T-helper 1 cell (primary cell): ENCODE measurements at places on chromosomes 7 and 10.

DNA sequence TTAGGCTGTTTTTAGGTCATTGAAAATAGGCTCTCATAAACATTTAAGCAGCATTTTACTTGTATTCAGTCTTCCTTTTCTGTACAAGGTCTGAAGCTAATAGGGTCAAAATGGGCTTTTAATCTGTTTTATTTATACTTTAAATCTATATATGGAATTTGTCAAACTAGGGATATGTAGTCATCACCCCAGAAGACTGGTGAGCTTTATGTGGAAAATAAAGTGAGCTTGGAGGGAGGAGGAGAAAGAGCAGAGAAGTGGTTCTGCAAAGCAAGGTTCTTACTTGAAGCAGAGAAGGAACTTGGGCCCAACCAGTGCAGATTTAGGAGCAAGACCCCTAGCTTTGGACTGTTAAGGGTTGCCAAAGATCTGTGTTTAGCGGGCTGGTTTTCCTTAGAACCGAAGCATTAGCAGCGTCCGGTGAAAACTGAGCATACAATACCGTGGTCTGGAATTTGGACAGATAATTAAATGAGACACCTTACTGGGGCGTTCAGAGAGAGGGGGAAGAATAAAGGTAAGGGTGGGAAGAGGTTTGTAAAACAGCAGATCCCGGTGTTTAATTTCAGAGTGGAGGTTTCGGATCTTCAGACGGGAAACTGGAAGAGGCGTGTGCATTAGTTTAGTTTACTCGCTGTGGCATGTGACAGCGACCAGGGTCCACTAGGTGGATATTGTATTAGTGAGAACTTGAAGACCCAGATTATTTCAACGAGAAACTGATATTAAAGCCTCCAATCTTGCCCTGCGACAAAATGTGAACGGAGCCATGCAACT is 2.4 kb downstream of the BAMBI start:
- DNase-seq = no peak

DNA sequence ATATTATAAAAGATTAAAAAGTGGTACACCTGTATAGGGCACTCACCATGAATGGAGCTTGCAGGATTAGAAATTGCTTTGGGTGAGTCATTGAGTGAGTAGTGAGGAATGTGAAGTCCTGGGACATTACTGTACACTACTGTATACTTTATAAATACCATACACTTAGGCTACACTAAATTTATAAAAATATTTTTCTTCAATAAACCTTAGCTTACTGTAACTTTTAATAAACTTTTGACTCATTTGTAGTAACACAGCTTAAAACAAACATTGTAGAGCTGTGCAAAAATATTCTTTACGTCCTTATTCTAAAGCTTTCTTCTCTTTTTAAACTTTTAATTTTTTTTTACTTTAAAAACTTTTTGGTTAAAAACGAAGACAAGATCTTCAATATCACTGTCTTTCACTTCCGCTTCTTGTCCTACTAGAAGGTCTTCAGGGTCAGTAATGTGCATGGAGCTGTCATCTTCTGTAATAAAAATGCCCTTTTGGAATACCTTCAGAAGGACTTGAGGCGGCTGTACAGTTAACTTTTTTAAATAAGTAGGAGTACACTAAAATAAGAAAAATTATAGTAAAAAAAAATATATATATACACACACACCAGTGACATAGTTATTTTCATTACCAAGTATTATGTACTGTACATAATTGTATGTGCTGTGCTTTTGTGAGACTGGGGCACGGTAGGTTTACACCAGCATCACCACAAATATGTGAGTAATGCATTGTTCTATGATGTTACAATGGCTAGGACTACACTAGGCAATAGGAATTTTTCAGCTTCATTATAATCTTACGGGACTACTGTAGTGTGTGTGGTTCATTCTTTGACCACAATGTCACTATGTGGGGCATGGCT is 3.5 kb downstream of the STK31 start:
- DNase-seq = no peak

- no peak for DNase-seq
These were observed 312.6 kb downstream of the IPMK start for GRCh38 chr10:57955076-57955475.

DNA sequence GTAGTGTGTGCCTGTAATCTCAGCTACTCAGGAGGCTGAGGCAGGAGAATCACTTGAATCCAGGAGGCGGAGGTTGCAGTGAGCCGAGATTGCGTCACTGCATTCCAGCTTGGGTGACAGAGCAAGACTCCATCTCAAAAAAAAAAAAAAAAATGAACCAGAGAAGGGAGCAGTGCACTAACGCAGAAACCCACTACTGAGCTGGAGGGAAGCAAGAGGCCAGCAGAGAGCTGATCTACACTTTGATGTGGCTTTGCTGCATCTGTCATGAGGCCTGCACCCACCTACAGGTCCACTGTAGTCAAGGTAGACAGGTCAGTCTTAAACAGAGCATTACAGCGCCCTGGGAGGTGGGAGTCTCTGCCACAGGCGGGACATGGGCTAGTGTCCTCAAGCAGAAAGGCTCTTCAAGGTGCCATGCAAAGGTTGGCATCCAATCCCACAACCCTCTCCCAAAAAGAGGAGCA is 30.0 kb downstream of the MAT1A start:
- DNase-seq = no peak

- no peak for DNase-seq
These were observed 21.3 kb downstream of the CYP2W1 start for GRCh38 chr7:1004018-1004852.

DNA sequence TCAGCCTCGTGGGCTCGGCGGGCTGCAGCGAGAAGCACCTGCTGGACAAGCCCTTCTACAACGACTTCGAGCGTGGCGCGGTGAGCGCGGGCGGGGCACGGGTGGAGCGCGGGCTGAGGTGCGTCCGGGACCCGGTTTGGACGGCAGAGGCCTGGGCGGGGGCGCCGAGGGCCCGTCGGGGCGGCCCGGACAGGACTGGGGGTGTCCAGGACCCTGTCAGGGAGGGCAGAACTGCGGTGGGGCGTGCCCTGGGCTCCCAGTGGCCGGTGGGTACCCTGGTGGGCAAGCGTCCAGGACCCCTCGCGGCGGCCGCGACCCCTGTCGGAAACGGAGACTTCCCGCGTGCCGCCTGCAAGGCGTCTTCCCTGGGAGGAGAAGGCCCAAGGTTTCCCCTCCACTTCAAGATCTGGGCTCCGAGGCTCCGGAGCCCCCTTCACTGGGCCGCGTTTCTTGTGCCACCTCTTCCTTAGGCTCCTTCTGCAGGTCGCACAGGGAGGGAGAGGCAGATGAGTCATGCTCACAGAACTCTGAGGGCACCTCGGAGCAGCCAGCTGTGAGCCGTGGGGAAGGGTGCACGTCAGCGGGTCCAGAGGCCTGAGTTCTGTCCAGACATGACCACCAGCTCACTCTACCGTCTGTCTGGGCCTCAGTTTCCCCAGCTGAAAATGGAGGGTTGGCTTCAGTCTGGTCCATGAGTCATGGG is 485 bp downstream of the ALOX5 start:
- no peak for DNase-seq

GRCh38 chr7:8209353-8209752 is 52.6 kb downstream of the ICA1 start:
- no peak for DNase-seq

GRCh38 chr10:87657371-87657770 is 2.3 kb upstream of the PAPSS2 start:
- DNase-seq = no peak

GRCh38 chr10:59898125-59898835 is 8.1 kb downstream of the CCDC6 start:
- no peak for DNase-seq
